ENCODE measurements at places on chromosomes 6 and 20.

DNA sequence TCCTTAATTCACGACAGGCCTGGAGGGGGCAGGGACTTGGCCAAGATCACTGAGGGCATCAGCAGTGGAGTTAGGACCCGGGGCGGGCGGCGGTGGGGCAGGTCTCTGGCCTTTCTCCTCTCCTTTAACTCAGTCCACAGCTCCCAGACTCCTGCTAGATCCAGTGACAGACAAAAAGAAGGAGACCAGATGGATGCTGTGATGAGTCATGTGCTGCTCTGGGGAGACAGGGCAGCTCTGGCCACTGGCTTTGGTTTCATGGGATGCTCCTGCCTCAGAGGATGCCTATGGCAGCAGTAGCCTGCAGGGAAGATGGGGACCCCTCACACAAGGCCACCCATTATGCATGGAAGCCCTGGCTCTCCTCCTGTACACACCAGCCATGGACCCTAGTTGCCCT lies 20.5 kb downstream of the EPB41L1 start:
- peak; percentile 41 for DNase-seq

- no peak for DNase-seq
Observed at GRCh38 chr6:2782356-2782708, 17.1 kb downstream of the WRNIP1 start.

DNA sequence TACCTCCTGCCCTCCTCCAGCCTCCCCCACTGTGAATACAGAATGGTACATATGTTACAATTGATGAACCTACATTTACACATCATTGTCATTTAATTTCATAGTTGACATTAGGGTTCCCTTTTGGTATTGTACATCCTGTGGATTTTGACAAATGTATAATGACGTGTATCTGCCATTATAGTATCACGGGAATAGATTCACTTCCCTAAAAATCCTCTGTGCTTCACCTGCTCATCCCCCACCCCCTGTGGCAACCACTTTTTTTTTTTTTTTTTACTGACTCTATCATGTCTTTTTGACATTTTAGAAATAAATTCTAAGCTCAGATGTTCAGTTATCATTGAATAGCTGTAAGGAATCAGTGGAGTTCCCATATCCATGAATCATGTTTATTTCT lies 30.4 kb downstream of the HECA start:
- DNase-seq: no peak

DNA sequence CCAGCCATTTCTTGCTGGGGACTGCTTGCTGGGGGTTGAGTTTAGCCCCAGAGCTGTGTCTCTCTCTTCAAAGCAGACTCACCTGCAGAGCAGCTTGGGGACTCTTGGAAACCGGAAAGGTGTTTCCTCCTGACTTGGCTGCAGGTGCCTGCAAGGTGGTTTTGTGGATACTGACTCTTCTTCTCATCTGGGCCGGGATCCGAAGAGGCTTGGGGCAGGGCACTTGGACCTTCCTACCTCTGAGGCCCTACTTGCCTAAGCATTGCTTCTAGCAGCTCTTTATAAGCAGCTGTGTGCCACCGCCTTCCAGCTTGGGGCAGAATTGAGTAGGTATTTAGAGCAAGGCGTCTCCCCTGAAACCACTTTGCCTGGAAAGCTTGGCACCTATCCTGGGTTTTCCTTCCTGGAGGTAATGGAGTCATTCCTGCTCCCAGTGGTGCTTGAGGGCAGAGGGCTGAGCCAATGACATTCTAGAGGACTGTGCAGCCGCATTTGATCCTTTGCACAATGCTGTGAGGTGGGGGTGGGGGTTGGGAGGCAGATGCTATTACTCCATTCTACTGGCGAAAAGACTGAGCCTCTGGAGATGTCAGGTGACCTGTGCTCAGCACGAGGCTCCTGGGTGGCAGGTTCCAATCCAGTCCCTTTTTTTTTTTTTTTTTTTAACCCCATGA lies 3.4 kb upstream of the CTSZ start:
- no peak for DNase-seq

DNA sequence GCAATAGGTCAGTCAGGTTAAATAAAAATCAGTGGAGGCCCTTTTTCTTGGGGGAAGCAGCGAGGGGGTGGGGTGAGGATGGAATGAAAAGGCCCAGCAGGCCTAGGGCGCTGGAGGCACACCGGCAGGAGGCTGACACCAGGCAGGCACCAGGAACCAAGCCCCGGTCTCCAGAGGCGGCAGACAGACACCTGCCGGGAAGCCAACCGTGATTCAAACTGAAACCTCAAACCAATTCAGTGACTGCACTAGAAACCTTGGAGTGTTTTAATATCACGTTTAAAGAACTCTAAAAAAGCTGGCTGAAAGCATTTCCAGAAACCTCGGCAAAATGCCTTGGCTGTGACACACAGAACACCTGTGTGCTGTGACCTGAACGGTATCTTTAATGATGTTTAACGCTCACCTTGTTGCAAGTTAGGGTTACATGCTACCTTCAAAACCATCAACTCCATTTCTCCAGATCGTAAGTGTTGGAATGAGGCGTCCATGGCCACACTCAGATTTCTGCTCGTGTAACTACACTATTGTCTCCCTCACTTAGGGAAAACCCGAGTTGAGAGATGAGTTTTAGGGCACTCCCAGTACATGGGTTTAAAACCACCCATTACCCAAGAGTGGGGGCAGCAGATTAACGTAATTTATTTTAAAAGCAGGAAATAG lies 27.2 kb downstream of the DIDO1 start:
- no peak for DNase-seq

GRCh38 chr20:11676630-11677287 lies 240.9 kb upstream of the BTBD3 start:
- DNase-seq: peak; percentile 26

DNA sequence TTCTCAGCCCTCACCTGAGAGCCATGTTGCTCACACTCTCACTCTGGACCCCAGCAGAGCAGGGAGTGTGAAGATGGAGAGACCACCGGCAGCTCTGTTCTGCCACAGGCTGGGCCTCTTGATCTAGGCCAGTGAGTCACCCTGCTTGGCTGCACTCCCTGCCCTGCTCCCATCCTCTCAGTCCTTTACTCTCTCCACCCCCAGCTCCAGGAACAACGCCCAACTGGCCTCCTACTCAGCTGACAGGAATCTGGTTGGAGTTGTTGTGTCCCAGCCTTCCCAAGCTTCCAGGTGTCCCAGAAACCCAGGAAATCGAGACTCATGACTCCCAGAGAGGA lies at the start of gene PSORS1C1:
Gene PSORS1C1, plus strand, starts transcription at position 260 of the 338 bp plus-strand sequence. CDS start 14,833 bp downstream, outside the sequence.
- peak; percentile 91 for DNase-seq
